ENCODE measurements at places on chromosomes 7 and 10.

DNA sequence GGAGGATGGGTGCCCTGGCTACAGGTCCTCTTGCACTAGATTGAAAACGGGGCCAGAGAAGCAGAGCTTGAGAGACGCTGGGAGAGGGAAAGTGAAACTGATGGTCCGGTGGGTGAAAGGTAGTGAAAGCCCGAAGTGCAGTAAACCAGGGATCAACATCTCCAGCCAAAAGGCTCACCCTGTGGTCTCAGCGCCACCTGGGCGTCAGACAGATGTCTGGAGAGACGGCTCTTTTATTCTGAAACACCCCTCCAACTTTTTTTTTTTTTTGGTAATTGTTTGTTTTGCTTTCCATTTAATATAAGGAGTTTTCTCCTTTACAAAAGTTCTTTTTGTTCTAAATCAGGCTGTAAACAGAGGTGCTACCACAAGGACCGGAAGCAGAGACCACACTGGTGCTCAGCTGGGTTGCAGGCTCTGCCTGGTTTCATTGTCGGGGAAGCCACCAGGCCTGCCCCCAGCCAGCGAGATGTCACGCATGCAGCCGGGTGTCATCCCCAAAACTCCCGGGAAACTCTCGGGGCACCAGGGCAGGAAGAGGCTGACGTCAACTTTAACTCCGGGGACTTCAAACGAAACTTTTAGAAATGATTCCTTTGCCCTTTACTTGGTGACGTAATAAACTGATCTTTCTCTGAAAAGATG lies 11.2 kb downstream of the IL2RA start:
- DNase-seq, result peak; percentile 26

DNA sequence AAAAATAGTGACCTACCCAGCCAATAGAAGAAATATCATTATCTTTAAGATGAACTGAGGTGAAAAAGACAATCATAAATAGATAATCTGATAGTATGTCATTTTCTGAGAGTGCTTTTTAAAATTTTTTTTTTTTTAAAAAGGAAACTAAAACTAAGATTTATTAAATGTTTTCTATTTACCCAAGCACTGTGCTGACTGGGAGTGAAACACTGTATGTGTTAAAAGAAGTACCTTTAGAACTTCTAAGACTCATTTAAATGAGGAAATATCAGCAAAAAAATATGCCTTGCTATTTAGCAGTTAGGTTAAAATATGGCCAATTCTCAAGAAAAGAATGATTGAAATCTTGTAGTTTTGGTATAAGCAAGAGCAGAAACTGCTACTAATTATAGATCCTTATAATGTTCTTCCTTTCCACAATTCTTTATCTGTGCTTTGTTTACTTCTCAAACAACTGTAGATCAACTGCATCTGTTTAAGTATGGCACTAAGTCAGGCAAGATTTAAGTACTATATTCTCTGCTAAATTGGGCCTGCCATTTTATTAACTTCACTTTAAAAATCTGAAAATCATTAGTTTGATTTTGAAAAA lies 39.5 kb upstream of the WNT2 start:
- no peak for DNase-seq

GRCh38 chr7:18064242-18064838 lies 36.7 kb upstream of the PRPS1L1 start:
- DNase-seq, result no peak

- DNase-seq, result no peak
These were observed 52.0 kb upstream of the HMX3 start for GRCh38 chr10:123083811-123084210.

GRCh38 chr7:289209-289755 lies 688 bp upstream of the FOXL3 start:
- no peak for DNase-seq

- no peak for DNase-seq
These were observed 256.3 kb downstream of the OTUD1 start for GRCh38 chr10:23694921-23695824.

DNA sequence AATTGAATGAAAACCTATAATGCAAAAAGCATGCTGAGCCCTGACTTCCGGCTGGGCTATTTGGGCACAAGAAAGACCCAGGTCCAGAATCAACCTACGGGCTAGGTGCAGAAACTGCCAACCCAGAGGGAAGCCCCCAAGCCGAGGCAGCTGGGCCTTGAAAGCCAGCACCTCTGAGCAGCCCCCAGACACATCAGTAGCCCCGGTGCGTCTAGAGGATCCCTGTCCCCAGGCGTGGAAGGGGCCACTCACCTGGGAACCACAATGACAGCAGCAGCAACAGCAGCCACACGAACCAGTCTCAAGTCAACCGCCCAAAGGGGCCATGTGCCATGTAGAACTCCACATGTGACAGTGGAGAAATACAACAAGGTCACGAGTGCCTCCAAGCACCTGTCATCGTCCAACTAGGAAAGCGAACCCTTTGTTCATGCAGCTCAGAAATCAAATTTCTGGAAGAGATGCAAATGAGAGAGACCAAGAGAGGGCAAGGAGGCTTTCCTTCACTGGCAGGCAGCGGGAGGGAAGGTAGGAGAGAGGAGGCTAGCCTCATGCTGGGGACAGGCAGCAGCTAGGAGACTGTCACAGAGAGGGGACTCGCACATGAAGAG lies 57.5 kb upstream of the CHST15 start:
- DNase-seq, result no peak

GRCh38 chr7:150507947-150508602 lies 6.6 kb upstream of the GIMAP7 start:
- DNase-seq, result no peak

GRCh38 chr7:134888141-134888740 lies 98.1 kb upstream of the AGBL3 start:
- no peak for DNase-seq

DNA sequence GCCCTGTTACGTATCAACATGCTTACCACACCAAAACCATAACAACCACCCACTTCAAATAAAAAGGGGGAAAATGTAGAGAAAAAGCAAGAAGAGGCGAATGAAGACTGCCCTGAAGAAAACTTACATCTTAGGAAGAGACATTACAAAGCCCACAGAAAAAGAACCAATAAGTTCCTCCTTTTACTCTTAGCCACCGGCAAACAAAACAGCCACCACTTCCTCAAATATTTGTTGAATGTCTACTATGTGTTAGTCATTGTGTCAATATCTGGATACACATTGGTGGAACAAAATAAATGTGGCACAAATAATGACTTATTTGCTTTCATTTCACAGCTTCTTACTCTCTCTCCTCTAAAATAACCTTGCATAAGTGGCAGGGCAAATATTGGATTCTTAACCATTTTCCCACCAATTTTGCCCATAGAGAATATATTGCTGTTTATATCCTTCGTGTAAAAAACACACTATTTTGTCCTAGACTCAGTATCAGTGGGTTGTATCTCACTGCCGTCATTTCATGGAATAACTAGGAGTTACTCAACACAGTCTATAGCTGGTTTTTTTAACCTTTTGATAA lies 106.8 kb downstream of the ANK3 start:
- DNase-seq, result no peak

DNA sequence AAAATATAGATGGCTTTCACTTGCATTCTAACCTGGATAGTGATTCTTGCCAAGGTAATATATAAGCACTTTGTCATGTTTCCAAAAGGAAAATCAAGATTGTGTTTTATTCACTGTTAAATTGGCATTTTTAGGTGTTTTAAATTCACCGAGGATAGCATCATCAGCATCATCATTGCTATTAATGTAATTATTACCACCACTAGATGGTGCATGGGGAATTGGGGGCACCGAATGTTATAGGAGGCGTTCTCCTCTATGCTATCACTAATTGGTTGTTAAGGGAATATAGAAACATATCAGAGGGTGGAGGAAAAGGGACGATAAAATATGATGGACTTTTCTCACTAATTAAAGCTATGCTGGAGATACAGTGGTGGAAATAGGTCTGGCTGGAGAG lies 95.5 kb downstream of the CELF2 start:
- DNase-seq, result no peak

GRCh38 chr7:118110178-118110925 lies 73.6 kb upstream of the LSM8 start:
- no peak for DNase-seq

DNA sequence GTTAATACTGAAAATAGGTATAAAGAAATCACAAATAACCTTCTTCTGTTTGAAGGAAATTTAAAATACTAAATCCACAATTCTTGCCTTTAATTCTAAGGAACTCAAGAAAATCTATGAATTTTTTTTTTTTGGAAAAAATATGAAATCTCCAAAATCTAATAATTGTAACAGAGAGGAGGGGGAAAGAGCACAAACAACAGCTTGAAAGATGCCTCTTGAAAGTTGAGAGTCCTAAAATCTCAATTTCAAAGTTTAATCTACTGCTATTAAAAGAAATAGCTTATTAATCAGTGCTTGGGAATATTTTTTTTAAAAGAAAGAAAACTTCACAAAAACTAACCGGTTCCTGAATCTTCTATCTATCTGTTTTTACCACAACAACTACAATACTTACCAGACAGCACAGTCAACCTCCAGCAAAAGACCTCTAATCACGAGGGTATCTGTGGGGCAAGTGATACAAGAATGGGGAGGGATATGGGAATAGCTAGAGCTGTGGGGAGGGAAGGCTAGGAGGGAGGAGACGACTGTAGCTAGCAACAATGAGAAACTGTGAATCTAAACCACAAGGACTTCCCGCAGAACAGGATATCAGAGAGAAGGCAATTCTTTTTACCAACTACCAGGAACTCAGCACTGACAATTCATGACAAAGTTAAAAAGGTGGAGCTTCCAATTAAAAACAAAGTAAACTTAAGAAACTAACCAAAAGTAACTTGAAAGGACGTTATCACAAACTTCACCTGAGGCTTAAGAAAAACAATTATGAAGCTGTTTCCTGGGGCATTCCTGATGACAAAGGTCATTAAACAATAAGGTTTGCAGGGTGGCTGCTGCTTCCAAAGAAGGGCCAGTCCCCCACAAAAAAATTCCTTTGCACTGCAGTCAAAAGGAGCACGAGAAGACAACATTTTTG lies at the start of gene USP54:
USP54 (minus strand) TSS at position 462 of the 919 bp plus-strand sequence. CDS start 15,684 bp downstream, outside the sequence.
- peak; percentile 93 for DNase-seq

- peak; percentile 77 for DNase-seq
These were observed at the start of gene SFMBT2 for GRCh38 chr10:7410862-7411670. Gene SFMBT2, minus strand, starts transcription at chr10:7411034. Its CDS starts 29,136 bp downstream, at chr10:7381898.

GRCh38 chr10:33178026-33178755 lies 156.3 kb downstream of the NRP1 start:
- no peak for DNase-seq

GRCh38 chr10:15518250-15518649 lies 147.2 kb upstream of the FAM171A1 start:
- no peak for DNase-seq

DNA sequence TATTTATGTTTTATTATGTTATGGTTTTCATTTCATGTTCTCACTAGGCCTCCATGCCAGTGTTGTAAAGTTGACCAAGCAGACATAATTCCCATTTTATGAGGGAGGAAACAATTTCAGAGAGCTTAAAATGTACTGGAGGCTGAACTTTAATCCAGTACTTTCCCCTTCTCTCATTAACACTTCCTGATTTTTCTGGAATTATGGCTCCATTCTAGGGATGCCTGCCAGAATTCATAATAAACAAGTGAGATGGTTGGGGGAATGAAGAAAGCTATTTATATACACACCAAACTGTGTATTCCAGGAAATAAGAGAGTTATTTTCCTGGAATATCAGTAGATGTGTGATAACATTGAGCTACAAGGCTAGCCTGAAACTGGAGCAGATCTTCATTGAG lies 6.9 kb downstream of the TMEM236 start:
- no peak for DNase-seq

- DNase-seq, result no peak
These were observed 33.2 kb downstream of the RPS24 start for GRCh38 chr10:78066728-78067430.

- no peak for DNase-seq
These were observed 522.5 kb upstream of the LRRN3 start for GRCh38 chr7:110568388-110568787.

Measured in globus pallidus (tissue), 1 donor.